Daoy (cell line): ENCODE measurements at places on chromosomes 16 and 17. TPM values are rescaled to one million over a fixed set of nuclear protein-coding genes. Genes with fewer than 3 reads are reported as not detected.
A peak's percentile ranks its signal among the peaks of the same experiment; 100 is the strongest.

- no peak for DNase-seq
Measured at GRCh38 chr17:70560471-70560870, 391.1 kb downstream of the KCNJ2 start.

ABCC3 gene
- 10.4 and 14.3 TPM in 2 replicates for total RNA-seq

SCGB1C2 gene
- total RNA-seq = not detected in 2 replicates

TNP2 gene
- not detected in 2 replicates for total RNA-seq

MSRB1 gene
- 36.6 and 49.1 TPM in 2 replicates for total RNA-seq

GRCh38 chr17:41133880-41134735, 6.2 kb downstream of the KRTAP4-6 start:
- DNase-seq = no peak

DNA sequence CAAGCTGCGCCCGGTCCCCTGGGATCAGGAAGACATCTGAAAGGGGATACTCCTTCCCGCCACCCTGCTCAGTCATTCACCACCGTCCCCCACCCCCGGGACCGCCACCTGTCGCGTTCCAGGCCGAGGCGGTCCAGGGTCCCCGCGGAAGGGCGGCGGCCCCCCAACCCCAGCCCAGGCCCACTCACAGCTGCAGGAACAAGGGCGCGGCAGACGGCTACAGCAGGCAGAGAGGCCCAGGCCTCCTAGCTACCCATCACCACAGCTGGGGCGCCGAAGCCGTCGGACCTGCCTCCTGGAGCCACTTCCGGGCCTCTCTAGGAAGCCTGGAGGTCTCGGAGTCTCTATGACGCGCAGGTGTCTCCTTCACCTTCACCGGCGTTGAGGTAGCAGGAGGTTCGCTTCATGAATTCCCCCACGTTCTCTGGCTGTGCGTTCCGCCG, at the start of gene SDR42E1:
TSS of gene SDR42E1 (minus strand) at position 272 of the 443 bp plus-strand sequence. CDS start 10,612 bp downstream, outside the sequence.
- DNase-seq = peak; percentile 20

GRCh38 chr16:48912360-48912759, 302.4 kb upstream of the N4BP1 start:
- DNase-seq = peak; percentile 8

DNA sequence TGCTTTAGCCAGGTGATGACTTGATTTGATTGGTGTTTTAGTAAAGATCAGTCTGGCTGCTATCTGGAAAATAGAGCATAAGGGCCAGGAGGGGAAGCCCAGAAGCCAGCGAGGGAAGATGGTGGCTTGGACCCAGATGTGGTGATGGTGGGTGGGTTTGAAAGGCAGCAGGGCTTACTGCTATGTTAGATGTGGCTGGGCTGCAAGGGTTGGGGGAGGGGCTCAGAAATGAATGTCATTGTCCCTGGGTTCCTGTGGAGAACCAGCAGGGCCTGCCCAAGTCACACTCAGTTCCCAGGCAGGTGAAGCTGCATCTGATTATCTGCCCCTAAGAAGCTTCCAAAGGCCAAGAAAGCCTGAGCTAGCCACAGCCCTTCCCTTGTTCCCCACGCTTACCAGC, 71.7 kb upstream of the BRD7 start:
- DNase-seq = no peak

EZH1 gene
- total RNA-seq = 5.1 and 6.8 TPM in 2 replicates

DNA sequence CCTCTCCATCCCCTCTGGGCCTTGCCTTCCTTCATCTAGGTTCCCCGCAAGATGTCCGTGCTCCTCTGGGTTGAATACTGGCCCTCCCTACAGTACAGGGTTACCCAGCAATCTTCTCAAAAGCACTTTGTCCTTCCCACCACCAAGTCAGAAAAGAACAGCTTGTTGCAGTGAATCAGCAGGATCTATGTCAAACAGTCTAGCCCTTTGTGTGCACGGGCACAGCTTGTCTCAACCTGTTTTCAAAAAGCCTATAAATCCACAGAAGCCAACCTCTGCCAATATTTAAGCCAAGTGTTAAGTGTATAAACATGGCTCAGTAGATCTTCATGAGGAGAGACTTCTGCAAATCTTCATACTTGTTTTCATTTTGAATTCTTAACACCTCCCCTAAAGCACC, 25.2 kb downstream of the C17orf67 start:
- no peak for DNase-seq

DNA sequence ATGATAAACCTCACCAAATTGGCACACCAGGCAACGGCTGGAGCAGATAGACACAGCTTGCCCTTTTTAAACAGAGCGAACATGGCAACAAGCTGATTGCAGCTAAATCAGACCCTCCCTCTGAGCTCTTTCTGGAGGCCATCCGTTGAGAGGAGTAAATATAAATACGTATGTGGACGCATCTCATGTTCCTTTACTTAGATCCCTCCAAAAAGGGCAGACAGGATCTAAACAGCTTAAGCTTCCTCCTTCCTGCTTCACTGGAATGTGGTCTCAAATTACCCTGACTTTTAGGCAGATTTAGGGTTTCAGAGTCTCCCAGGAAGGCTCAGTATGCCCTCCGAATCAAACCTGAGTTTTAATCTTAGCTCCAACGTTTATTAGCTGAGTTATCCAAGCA, 204.7 kb upstream of the GOT2 start:
- DNase-seq = no peak

DNA sequence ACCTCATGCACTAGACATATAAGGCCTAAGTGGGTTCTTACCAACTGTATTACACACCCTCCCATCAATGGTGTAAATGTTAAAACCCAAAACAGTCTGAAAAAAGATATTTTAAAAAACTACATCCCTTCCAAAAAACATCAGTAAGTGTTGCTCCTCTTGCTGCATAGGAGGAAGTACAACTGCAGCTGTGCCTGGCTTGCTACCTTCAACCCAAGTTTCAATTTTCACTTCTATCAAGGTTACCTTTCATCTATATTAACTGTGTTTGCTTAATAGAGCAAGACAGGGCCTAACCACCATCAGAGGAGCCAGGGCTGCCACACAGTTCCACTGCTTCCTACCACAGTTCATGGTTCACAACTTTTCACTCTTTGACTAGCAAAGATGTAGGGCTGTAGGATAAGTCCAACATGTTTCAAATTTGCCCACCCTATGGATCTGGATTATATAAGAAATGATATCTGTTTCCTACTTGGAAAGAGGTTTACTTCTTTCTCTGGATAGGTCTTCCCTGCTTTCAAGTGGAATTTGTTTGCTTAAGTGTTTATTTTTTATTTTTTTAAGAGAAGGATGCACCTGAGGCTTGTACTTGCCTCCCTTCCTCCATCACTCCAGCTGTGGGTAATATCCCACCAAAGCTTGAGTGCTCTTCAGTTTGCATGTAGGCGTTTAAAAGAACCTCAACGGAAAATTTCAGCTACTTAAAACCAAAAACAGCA, 56.7 kb downstream of the GRB7 start:
- no peak for DNase-seq

GRCh38 chr17:8223356-8224126, 13.2 kb upstream of the AURKB start:
- DNase-seq = peak; percentile 67

DNA sequence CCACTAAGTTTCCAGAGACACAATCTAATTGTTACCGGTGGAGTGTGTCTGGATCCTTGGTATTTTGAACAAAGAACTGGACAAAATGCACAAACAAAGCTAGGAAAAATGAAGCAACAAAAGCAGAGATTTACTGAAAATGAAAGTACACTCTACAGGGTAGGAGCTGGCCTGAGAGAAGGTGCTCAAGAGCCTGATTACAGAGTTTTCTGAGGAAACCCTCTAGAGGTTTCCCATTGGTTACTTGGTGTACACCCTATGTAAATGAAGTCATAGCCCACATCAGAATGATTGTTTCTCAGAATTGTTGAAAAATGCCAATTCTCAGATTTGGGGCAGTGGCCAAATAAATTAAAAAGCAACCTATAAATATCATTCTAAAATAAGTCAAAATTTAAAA, 436.4 kb downstream of the KCNJ18 start:
- DNase-seq = peak; percentile 39
